Globus pallidus (tissue), 1 donor: ENCODE measurements at places on chromosomes 5 and 9.

- no peak for DNase-seq
Observed at GRCh38 chr5:179326122-179326927, 18.9 kb downstream of the ADAMTS2 start.

DNA sequence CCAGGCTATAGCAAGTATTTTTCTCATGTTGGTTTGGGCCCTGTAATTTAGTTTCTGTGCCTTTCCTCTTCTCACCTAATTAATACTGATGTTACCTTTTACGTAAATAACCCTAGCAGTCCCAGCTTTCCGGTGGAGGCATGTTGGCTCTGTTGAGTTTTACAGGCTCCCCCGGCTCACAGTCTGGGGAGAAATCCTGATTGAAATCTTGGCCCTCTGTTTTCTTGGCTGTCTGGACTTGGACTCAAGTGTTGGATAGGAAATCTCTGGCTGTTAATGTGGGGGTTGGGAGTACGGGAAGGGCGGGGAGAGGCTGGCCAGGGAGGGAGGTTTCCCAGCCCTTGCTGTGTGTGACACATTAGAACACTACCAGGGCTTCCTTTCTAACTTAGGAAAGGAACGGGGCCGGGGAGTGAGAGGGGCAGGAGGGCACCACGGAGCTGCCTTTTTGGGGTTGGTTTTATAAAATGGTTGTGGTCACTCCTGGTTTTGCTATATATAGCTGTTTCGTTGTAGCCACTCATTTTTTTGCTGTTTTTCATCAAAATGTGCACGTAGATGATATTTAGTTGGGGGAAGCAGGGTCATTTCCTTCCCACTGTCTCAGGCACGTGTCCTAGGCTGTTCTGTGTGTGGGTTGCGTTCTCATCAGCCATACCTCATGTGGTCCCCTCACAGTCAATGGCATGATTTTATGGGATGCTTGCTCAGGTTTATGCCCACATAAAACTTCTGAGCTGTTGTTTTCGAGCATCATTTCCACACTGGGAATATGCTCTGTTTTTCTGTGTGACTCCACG, 11.0 kb downstream of the TRIO start:
- DNase-seq, result peak; percentile 47

DNA sequence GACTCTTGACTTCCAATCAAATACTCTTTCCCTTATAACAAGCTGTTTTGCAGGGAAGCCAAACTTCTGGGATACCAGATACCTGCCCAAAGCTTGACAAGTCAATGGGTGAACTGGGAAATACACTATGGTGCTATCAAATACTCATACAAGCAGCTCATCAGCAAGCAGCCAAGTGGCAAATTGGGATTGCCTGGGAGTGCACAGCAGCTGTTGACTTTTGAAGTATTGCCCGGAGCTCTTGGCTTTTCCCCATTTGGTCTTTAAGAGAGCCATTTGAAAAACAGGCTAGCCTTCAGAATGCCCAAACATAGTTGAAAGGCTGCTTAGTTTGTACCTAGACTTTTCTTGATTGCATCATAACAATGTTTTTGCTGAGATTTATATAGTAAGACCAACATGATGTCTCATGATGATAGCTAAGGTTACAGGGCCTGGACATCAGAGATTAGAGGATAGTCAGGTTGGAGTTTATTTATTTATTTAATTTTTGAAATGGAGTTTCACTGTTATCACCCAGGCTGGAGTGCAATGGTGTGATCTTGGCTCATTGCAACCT, 210.1 kb upstream of the ZNF608 start:
- peak; percentile 61 for DNase-seq

DNA sequence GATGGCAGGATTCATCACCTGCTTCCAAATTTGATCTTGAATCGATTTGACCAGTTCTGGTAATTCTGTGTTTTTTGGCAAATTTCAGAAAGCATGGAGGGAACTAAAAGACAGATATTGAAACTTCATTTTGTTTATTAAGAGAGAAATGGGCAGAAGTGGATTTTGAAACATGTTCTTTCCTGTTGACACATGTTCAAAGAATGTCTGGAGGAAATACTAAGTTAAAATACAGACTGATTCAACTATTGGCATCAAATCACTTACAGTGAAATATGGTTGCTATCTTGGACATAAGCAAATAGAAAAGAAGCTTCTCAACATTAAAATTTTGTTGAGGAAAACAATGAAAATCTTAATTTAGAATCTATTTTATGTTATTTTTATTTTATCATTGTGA, 19.3 kb upstream of the GZMK start:
- no peak for DNase-seq

GRCh38 chr5:17037751-17038150, 101.7 kb upstream of the MYO10 start:
- DNase-seq, result no peak

DNA sequence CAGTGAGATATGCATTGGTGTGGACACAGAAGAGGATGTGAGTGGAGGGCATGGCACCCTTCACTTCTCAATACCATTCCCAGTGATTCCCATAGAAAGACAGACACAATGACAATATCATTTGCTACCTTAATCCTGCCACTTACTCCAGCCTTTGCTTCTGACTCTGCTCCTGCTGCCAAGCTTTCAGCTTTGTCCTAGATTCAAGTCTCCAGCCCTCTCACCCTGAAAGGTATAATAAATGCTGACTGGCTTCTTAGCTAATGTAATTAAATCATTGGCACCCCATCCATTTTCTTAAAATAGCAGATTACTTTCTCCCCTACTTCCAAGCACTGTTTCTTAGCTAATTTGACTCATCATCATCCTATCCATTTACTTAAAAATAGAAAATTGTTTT, 41.1 kb upstream of the CDC42SE2 start:
- no peak for DNase-seq

- no peak for DNase-seq
Observed at GRCh38 chr5:34627794-34628193, 28.3 kb upstream of the RAI14 start.

DNA sequence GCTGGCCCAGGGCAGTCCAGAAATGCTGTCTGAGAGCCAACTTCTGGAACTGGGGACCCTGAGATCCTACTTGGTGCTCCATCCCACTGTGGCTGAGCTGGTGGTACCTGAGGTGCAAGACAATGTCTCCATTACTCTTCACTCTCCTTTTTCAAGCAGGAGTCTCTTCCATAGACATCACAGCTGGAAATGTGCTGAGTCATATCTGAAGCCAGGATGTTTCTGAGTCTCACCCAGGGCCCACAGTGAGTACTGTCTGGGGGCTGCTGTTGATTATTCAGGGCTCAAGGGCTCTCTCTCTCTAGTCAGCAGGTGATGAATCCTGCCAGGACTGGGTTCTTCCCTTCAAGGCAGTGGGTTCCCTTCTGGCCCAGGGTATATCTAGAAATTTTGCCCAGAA, 145.2 kb upstream of the TAS2R1 start:
- no peak for DNase-seq

- DNase-seq, result no peak
Observed at GRCh38 chr5:42026446-42026845, 101.4 kb downstream of the FBXO4 start.

GRCh38 chr9:101840694-101841188, 102.3 kb upstream of the GRIN3A start:
- no peak for DNase-seq

DNA sequence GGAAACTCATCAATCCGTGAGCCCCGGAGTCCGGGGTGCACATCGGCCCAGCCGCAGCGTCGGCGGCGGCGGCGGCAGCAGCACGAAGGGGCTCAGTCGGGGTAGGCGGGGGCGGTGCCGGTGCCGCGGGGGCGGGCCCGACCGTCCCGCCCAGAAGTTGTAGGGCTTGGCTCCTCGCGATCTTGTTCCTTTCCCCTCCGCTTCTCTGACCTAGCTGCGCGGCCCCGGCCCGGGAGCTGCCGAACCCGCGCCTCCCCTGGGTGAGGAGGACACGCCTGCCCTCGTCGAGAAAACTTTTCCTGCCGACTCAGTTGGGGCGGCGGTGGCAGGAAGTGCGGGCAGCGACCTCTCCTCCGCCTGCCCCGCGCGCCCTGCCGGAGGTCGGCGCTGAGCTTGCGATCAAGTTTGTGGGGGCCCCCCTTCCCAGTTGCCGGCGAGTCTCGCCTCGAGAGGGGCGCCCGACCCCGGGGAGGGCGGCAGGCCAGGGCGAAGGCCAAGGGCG, at the start of gene MAN2A1:
Gene MAN2A1 (plus strand): TSS at position 188 of the 502 bp plus-strand sequence. CDS start 491 bp downstream, outside the sequence.
- peak; percentile 77 for DNase-seq

DNA sequence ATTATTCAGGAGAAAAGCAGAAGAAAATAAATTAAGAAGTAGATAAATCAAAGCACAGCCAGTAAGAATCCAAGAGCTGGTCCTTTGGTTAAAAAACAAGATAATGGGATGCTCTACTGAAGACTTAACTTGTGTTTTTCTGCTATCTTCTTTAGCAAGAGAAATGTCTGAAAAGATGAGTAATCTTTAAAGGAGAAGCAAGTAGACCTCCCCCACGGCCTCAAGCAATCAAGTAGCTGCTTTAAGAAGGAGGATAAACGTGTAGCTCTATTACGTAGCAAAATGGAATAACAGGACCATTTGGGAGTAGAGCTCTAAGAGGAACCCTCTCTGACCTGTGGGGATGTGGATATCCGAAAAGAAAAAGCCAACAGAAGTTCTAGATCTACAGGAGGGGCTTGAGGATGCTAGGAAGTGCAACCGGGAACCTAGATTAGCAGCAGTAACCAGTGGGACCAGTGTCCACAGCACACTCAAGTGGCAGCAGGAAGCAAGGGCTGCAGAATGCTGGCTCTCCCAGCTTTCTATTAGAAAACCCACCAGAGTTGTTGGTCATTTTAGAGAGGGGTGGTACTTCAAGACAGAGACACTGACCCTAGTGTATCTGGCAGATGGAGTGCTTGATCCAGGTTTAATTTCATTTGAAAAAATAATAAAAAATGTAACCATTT, 185.4 kb downstream of the GABBR2 start:
- DNase-seq, result no peak

DNA sequence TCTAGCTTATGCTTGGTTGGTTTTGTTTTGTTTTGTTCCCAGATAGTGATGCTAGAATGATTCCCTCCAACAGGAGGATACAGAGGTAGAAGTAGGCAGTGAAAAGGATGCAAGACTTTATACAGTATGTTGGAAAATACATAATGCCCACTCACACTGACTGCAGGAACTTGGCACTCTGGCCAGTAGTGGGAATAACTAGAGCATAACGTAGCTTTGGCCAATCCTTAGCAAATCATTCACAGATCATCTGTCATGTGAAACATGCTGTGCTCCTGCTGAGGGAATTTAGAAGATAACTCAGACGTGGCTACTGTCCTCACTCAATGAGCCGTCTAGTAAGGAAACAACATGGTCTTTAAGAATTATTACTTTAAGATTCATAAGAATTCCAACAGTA, 13.5 kb downstream of the CFAP90 start:
- DNase-seq, result no peak

DNA sequence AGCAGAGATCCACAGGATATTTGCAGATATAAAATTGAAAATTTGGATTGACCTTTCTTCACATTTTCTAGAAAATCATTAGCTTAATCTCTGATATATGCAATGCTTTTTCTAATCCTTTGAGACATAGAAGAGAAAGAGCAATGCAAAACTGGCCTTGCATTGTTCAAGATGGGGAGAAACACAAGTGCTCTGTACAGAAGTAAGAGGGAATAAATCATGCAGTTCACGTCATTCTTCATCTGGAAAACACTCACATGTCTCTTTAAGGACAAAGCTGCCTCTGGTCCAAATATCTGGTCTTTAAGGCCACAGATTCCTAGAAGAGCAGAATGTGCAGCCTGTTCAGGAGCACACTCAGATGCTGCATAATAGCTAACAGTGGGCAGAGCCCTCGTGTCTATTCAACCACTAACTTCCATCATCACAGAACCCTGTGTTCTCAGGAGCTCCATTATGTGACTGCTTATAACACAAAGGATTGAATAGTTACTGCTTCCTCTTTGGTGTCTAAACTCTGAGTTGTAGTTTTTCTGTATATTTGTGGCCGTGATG, 277.5 kb downstream of the PLK2 start:
- peak; percentile 13 for DNase-seq

- no peak for DNase-seq
Observed at GRCh38 chr5:143871672-143872071, 59.7 kb downstream of the HMHB1 start.

GRCh38 chr5:37247036-37247435, 2.1 kb downstream of the CPLANE1 start:
- DNase-seq, result no peak
